ENCODE measurements at places on chromosomes 3 and 15. TPM values are rescaled to one million over a fixed set of nuclear protein-coding genes. Genes with fewer than 3 reads are reported as not detected.

- no peak for DNase-seq
These were observed 1.6 kb downstream of the TRA2B start for GRCh38 chr3:185936273-185936629.

GRCh38 chr3:9213019-9213634 is 36.3 kb downstream of the SRGAP3 start:
- no peak for DNase-seq

The GP9 gene
- total RNA-seq = not detected

DNA sequence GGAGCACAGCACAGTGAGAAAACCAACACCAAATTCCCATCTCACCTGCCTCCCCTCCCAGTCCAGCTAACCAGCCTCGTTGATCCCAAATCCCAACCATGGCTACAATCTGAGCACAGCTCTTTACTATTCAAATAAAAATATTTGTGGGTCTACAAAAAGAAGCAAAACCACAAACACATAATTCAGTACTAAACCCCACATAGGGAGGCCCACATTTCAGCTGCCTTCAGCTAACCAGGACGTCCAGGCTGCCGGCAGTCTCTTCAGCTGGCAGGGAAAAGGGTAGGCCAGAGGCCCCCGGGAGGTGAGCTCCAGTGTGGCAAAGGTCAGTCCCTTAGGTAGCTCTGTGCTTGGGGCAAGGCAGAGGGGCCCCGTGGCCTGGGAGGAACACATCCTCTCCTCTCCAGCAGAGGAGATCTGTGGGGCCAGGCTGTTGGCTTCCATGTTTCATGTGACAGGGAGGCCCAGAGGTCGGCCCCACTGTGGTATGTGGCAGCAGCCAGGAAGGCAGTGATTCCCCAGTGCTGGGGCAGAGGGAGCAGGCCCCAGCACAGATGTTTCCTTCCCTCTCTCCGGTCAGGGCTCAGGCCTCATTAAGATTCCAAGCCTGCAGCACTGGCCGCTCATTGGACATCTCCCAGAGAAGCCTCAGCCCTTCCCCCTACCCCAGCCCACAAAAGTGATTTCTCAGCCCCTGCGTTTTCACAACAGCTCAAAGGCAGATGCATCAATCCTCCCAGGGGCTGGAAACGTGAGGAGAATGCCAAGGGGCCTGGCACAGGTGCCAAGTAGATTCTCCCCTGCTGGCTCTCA is 381.4 kb downstream of the NTRK3 start:
- no peak for DNase-seq

- no peak for DNase-seq
These were observed 18.2 kb downstream of the ABTB1 start for GRCh38 chr3:127690823-127691452.

GRCh38 chr15:100716456-100717085 is 114.2 kb downstream of the ASB7 start:
- DNase-seq = no peak

DNA sequence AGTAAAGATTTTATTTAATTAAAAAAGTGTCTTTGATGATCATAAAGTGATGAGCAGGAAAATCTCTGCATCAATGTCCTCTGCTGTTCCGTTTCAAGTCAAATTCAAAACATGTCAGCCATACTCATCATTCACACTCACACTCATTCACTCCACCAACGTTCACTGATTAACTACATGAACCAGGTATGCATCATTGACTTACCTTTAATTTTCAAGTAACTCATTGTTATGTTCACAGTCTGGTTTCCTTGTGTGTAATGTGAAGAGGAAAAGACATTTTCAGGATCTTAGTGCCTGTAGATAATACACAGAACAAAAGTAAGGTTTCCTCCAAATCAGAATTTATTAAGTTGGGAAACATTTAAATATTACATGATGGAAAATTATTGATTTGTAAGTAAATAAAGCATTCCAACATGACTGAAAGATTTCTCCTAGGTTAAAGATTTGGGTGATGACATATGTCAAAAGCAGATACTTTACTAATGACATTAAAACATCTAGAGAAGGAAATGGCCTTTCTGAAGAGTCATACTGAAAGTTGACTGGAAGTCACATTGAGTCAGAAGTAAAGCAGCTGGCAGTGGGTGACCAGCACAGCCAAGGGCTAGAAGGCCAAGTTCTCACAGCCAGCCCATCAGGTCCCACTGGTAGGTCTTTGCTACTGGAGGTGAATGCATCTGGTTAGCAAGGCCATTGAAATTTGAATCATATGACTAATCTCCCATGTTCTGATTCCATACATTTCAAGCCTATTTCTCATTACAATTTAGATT is 251.9 kb downstream of the CDIN1 start:
- DNase-seq = no peak

GRCh38 chr15:31270767-31271166 is 55.9 kb upstream of the KLF13 start:
- no peak for DNase-seq

DNA sequence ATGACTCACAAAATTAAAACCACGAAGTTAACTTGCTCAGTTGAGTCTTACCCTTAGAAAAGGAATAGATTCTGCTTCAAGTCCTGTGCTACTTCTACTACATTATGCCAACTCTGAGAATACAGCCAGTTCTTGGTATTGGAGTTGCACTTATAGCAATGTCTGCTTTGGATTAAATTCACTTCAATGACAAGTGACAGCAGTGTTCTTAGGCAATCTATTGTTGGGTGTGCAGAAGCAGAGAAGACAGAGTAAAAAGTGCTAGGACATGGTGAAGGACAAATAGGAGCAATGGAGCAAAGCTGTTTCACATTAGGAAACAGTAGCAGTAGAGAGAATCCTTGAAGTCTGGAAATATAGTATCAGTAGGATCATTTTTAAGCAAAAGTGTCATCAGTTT is 713.1 kb downstream of the SI start:
- no peak for DNase-seq

The CCDC51 gene
- total RNA-seq = 6.0 TPM

- DNase-seq = no peak
These were observed 241.2 kb downstream of the FEZF2 start for GRCh38 chr3:62132027-62132602.

DNA sequence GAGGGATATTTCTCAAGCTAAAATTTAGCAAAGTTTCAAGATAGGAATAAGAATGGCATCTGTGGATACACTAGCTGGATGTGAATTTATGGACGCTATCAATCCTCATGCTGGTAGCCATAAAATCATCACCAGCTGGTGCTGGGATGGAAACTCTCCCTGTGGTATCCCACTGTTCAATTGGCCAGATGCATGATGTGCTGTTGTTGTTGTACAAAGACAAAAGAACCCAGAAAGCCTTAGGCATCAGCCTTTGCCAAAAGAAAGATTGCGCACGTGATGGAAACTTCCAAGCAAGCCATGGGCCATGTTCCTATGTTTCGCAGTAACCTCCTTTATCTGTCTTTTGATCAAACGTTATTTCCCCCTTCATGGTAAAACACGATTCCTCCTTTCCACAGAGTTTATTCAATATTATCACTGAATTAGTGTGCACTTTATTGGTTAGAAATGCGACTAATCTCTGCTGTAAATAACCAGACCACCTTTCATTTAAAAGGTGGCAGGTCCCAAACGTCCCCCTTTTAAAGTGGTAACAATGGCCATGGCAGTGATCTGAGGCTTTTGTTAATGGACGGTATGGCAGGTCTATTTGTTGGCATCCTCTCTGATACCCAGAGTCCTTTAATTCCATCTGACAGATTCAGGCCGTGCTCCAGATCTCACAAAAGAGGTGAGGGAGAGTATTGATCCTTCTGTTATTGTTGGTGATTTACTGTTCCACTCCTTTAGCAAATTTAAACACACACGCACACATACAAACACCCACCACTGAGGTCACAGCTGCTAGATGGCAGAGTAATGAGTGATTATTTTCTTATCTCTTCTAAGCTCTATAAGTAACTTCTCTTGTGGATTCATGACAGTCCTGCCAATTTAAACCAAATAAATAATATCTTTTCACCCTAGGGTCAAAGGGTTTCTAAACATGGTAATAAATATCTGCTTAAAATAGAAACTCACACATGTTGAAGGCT is 291.2 kb upstream of the KCNMB2 start:
- no peak for DNase-seq

GRCh38 chr3:167732313-167733065 is 2.2 kb downstream of the PDCD10 start:
- no peak for DNase-seq

GRCh38 chr15:89175617-89176191 is 45.7 kb downstream of the RLBP1 start:
- DNase-seq = no peak

DNA sequence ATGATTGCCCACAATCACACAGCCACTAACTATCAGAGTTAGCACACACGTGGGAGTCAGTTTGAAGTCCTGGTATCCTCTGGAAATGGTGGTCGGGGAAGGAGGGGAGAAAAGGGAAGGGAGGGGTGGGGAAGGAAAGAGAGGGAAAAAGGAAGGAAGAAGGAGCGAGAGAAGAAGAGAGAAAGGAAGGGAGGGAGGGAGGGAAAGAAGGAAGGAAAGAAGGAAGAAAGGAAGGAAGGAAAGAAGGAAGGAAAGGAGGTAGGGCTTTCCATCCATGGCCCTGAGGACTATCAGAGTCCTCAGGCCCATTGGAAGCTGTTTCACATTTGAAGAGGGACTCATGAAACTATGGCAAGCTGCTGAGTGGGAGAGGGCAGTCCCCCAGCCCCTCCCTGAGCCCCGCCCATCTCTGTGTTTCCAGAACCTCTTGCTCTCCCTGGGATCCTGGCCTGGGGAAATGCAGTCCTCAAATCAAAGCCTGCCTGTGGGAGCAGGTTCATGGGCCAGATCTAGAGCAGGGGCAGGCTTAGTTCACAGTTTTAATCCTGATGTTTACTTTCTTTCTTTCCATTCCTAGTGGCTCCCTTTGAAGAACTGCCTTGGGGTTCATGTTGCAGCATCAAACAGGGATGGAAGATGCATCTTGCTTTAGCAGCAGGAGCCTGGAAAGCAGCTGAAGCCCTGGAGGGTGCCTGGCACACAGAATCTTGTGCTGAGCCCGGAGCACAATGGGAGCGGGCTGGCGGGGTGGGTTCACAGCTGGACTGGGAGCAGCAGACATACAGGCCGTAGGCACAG is 66.1 kb upstream of the GLCE start:
- DNase-seq = no peak

The CELSR3 gene
- 0.79 TPM for total RNA-seq

DNA sequence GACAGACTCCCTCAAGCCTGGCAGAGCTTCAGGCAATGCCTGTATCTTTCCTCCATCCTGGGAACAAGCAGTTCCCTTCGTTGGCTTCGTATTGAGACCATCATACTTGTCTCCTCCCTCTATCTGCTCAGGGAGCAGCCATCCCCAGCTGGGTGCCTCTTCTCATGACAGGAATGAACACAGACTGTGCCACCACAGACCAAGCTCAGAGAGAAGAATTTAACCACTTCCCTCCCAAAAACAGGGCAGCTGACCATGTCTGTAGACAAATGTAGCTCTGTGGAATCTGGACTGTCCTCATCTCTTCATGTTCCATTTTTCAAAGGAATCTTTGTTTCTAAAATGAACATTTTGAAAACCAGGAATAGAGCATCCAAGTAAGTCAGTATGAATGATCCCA is 245.4 kb downstream of the ERC2 start:
- no peak for DNase-seq

DNA sequence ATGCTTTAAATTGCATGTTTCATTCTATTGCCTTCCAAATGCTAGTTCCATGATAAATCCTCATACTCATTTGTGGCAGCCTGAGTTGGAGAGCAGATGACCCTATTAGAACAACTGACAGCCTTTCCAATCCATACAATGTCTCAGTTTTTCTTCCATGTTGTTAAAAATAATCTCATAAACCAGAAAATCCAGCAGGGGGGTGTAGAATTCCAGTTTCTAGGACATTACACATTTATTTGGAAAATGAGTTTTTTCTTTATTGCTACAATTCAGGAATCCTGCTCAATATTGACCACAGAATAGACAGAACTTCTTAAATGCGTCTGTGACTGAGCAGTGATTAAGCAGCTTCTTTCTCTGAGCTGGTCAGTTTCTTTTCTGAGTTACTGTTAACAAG is 174.2 kb upstream of the ATP10A start:
- no peak for DNase-seq

DNA sequence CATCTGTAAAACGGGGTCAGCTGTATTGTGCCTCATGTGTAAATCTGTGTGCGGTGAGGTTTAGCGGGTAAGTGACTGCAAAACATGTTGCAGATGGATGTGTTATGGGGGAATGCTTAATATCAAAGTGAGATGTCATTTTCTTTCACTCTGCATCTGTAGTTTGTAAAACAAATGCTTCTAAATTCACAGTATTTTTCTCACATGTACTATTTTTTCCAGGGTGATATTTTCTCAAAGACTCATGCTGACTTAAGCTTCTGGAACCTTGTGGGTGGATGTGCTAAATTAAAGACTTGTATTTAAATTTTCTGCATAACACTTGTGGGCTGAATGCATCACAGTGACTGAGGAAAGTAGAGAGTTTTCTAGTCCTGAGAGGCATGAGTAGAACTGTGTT is 115.2 kb upstream of the TP63 start:
- DNase-seq = no peak

DNA sequence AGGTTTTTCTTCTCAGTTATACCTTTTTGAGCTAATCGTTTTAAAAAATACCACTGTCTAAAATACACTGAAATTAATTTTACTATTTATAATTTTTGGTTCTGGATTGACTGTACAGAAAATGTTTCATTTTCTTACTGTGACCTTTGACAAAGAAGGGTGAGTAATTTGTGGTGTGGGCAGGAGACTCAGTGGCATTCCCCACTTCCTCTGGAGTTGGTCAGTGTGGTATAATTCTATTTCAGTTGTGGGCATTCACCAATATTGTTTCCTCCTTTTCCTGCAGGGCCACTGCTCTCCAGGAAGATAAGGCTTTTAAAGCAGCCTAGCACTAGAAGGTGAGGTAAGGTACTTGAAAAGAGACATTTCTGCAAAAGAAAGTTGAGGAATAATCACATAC is 6.5 kb downstream of the DAG1 start:
- DNase-seq = no peak

The SERPINI1 gene
- 10.0 TPM for total RNA-seq

DNA sequence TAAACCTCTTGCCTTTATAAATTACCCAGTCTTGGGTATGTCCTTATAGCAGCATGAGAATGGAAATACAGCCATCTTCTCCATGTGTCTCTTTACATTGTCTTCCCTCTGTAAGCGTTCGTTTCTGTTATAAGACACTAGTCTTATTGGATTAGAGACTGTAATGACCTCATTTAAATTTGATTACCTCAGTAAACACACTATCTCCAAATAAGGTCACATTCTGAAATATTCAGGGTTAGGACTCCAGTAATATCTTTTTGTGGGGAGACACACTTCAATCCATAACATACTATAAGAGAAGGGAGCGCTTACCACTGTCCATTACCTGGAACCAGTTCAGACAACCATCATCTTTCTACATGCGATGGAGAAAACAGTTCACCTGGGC is 34.3 kb upstream of the CD47 start:
- no peak for DNase-seq
